Stimulated activated naive CD4-positive, alpha-beta T cell (primary cell): ENCODE measurements at places on chromosomes 16 and 17.

DNA sequence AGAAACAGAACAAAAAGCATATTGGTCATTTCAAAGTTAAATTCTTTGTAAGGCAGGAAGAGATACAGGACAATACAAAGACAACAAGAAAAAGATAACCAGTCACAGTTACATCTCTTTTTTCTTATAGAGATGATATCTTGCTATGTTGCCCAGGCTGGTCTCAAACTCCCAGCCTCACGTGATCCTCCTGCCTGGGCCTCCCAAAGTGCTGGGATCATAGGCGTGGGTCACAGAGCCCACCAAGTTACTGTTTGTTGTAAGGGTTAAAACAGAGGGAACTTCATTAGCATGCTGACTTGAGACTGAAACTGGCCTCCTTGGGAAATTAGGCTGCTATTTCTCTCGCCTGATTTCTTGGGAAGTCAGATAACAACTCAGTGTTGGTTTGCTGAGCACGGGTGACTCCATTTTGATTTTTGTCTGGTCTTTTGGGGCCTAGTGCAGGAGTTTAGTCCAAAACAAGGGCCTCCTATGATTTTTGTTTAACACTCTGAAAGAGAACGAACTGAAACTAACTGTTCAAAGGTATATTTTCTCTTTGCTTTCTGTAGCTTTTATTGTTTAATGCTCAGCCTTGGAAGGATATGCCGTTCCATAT lies 31.5 kb upstream of the SEC14L1 start:
- no peak for DNase-seq

DNA sequence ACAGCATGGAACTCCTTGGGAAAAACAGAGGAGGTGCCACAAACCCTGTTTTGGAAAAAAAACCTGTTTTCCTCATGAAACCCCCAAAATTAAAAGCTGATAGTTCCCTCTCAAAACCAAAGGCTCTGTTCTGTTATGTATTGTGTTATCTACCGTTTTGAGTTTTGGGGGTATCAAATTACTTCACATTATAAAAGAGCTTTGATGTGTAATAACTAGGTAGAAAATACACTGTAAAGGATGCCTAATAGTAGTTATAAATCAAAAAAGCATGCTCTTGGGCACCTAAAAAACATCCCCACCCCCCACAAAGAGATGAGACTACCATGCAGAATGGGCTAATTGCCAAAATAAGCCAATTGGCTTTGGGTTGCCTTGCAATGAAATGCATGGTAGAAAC lies 30.8 kb downstream of the C16orf54 start:
- no peak for DNase-seq

- DNase-seq = no peak
These were observed 14.5 kb downstream of the CCL11 start for GRCh38 chr17:34299956-34300577.

DNA sequence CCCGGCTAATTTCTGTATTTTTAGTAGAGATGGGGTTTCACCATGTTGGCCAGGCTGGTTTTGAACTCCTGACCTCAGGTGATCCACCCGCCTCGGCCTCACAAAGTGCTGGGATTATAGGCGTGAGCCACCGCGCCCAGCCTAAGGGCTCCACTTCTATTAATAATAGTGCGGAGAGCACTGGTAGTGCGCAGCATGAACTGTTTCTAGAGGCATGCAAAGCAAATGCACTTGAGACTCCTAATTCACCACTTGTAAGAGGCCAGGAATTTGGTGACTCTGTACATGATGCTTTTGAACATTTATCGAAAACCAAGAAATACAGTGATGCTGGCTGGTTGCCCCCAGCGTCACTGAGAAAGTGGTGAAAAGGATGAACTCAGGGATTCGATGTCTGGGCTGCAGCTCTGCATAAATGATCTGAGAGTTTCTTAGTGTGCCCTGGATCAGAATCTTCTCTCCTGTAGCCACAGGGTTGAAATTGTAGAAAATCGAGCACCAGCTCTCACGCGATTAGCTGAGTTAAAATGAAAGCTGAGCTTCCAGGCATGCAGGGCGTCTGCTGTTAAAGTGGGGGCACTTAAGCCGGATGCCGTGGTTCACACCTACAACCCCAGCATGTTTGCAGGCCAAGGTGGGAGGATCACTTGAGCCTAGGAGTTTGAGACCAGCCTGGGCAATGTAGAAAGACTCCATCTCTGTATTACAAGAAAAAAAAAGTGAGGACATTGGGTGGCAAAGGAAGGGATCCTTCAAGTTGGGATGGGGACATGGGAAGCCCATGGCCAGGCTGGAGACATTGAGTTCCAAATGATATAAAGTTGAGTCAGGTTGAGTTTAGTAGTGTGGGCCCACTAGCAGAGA lies 4.8 kb downstream of the RNF213 start:
- DNase-seq = no peak

- no peak for DNase-seq
These were observed 34.5 kb downstream of the RBFOX3 start for GRCh38 chr17:79576333-79576732.

DNA sequence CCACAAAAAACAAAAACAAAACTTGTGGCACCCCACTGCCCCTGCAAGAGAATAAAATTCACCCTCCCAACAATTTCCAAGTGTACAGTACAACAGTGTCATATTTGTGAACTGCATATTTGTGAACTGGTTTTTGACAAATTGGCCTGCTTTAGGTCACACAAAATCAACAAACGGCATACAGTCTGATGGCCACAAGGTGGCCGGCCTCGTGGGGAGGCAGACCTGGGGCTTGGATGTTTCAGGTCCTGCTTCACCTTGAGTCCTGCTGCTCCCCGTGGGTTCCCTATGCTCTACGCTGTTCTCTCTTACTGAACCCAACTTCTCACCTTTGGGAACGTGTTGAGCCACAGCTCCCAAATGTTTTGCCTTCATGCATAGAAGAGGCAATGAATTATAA lies 102.2 kb downstream of the CDK5R1 start:
- DNase-seq = no peak

GRCh38 chr17:29051731-29052130 lies 8.8 kb downstream of the PIPOX start:
- no peak for DNase-seq

DNA sequence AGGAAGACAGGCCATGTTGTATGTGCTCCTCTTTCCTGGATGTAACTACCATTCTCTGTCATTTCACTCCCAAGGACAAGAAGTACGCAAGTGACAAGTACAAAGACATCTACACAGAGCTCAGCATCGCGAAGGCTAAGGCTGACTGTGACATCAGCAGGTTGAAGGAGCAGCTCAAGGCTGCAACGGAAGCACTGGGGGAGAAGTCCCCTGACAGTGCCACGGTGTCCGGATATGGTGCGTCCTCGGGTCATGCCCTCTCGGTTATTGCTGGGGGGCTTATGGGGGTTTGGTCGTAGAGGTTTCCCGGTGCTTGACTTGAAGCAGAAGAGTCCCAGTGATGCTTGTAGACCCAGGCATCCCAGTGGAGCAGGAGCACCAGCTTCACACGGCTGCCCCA lies 29.0 kb downstream of the PLD6 start:
- no peak for DNase-seq

- DNase-seq = no peak
These were observed 27.4 kb downstream of the IQCK start for GRCh38 chr16:19745286-19746010.

GRCh38 chr17:29620271-29620670 lies 2.4 kb downstream of the CORO6 start:
- no peak for DNase-seq

- DNase-seq = no peak
These were observed 948 bp downstream of the PLA2G15 start for GRCh38 chr16:68246121-68246520.

DNA sequence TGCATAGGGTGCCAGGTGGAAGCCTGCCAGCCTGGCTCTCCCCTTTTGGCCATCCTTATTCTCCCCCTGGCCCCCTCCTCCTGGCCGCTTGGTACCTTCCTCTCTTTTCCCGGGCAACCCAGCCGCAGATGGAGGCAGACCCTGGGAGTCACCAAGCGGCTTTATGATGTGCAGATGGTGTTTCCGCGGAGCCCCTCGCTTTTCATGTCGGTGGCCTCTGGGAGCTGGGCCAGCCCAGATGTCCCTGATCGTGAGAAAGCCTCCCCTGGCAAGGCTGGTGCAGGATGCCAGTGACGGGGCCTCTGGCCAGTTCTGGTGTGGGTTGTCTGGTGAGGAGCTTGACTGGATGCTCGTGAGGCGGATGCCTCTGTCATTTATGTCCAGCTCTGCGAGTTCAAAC lies 18.0 kb upstream of the BRD7 start:
- no peak for DNase-seq

DNA sequence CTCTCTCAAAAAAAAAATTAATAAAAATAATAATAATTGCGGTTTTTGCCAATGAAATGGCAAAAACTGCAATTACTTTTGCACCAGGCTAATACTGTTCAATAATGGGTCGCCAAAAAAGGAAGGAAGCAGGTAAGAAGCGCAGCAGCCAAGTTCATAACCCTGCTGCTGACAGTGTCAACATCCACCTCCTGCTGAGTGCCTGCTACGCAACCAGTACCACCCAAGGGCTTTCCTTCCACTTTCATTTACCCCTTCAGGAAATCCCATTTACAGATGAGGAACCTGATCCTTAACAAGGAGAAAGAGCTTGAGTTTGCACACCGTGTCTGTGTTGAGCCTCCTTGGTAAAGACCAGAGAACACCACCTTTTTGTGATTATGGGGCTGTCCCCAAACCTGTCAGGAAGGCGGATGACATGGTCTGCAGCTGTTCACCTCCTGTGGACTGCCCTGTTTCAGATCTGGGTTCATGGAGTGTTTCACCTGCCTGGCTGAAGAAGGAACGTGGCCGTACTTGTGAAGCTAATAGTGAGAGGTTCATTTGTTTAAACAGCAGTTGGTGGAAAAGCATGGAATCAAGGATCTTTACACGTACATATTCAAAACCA lies 378.0 kb downstream of the SLC39A11 start:
- DNase-seq = no peak

DNA sequence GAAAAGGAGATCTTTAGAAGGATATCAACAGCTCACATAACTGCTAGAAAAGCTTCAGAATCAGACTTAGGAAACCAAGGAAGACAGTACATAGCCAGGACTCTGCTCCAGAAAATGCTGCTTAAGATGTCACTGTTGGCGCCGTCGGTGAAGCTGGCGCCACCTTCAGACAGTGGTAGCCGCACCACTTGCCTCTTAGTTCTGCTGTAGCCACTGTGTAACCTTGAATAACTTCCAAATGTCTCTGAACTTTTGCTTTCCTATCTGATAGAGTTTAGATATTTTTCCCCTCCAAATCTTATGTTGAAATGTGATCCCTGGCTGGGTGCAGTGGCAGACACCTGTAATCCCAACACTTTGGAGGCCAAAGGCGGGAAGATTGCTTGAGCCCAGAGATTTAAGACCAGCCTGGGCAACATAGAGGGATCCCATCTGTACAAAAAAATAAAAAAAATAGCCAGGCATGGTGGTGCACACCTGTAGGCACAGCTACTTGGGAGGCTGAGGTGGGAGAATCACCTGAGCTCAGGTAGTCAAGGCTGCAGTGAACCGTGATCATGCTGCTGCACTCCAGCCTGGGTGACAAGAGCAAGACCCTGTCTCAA lies 6.3 kb upstream of the USP31 start:
- no peak for DNase-seq

DNA sequence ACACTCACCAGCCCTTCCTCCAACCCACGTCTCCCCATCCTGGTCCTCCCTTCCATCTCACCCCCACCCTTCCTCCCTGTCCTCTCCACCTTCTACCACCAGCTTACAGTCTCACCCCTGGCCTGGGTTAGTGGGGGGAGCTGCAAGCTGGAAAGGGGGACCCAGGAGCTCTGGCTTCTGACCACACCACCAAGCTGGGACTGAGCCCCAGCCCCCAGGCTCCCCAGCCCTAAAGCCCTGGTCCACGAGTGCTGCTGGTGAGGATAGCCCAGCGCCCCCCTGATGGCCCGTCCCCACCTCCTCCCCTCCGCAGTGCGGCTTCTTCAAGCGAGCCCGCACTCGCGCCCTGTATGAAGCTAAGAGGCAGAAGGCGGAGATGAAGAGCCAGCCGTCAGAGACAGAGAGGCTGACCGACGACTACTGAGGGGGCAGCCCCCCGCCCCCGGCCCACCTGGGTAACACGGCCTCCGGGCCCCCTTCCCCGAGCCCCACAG lies 7.2 kb upstream of the PDK2 start:
- DNase-seq = no peak

DNA sequence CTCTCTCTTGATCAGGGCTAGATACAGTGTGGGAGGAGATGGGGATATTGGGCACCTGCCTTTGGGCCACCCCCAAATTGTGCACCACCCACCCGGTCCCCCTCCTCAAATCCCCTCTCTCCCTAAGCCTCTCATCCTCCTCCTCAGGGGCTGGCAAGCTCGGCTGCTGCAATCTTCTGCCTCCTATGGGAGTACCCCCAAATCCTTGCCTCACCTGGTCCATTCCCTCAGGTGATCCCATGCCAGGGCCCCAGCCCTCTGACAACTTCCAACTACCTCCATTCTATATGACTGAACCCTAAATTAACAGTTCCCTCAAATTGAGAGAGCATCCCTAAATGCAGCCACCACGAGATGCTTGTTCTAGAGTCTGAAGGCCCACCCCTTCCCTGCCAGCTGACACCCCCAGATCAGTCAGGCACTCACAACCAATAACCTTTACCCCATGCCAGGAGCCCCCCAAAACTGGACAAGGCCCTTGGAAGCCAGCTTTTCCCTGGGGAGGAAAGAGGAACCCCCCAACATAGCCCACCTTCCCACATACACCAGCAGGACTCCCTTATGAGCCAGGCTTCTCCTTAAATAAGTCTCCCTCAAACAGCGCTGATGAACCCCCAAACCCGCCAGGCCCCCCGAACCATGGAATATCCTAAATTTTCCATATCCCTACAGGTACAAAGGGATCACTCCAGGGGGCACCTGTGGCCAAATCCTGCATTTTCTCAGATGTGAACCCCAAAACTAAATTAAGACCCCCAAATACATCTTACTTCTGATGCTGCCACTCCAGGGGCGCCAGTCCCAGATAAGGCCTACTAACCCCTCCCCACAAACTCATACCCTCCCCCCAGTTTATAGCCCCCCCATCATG lies 3.2 kb downstream of the DLG4 start:
- DNase-seq = no peak

DNA sequence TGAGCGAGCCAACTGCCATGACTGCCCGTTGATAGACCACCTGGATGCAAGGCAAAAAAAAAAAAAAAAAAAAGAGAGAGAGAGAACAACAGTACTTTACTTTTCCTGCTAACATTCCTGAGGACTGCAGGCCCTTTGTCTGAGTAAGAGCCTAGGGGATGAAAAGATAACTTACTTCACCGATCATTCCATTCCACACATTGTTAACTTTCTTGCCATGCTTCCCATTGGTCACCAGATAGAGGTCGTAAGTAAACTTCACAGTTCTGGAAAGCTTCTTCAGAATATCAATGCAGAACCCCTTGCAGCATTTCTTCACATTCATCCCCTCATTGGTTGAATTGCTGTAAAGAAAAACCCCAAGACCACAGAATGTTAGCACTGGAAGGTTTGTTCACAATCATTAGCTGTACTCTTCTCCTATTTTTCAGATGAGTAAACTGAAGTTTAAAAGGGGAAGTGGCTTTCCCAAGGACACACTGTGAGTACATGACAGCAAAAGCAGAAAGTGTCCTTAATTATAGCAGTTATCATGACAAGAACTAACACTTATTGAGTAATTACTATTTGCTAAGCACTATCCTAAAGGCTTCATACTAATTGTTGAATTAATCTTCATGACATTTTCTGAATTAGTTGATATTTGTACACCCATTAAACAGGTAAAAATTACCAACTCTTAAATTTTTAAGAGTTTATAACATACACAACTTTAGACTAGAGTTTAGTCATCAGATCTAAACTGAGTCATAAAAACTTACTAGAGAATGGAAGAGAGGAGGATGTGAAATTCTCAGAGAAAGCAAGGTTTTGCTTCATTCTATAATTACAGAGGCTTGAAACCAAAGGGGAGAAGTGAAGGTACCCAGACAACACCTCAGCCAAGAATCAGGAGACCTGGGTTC lies 341.2 kb downstream of the GRIN2A start:
- no peak for DNase-seq
